Activated CD4-positive, alpha-beta T cell treated with anti-CD3 and anti-CD28 coated beads, Interleukin-2, amount 50 U/mL, for 48 hours (primary cell): ENCODE measurements at places on chromosomes 16 and 17.

DNA sequence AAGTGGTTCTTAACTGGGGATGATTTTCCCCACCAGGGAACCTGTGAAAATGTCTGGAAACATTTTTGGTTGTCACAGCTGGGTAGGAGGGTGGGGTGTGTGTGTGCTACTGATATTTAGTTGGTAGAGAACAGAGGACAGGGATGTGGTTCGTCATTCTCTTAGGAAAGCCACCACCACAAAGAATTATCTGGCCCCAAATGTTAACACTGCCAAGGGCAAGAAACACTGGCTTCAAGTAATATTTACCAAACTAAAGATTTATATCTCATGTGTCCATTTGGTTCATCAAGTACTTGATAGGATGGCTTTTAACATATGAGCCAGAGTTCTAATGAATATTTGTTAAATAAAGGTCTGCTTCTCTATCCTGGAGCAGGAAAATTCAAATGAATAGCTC is 19.5 kb downstream of the MPHOSPH6 start:
- no peak for DNase-seq

- DNase-seq = no peak
Measured at GRCh38 chr16:55915096-55915827, 40.1 kb upstream of the CES5A start.

DNA sequence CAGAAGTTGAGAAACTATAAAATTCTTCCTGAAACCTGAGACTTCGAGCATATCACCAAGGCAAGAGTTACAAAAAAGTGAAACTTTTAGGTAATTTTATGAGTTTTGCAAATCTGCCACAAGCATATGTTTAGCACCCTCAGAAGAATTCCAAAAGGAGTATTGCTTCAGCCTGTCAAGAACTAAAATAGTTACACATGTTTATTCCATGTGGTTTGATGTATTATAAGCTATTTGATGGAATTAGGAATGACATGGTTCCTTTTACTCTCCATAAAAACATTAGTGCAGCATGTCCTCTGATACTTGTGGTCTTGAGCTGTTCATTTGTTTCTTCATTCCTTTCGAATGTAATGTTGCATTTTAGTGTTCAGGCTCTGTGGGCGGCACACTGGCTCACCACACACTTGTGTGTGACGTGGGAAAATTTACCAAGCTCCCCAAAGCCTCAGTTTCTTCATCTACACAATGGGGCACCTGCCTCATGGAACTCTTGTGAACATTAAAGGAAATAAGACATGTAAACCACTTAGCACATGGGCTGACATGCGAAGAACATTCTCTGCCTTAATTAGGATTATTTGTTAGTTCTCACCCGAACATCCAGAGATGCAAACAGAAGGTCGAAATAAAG is 204.2 kb upstream of the FOXF1 start:
- DNase-seq = no peak

DNA sequence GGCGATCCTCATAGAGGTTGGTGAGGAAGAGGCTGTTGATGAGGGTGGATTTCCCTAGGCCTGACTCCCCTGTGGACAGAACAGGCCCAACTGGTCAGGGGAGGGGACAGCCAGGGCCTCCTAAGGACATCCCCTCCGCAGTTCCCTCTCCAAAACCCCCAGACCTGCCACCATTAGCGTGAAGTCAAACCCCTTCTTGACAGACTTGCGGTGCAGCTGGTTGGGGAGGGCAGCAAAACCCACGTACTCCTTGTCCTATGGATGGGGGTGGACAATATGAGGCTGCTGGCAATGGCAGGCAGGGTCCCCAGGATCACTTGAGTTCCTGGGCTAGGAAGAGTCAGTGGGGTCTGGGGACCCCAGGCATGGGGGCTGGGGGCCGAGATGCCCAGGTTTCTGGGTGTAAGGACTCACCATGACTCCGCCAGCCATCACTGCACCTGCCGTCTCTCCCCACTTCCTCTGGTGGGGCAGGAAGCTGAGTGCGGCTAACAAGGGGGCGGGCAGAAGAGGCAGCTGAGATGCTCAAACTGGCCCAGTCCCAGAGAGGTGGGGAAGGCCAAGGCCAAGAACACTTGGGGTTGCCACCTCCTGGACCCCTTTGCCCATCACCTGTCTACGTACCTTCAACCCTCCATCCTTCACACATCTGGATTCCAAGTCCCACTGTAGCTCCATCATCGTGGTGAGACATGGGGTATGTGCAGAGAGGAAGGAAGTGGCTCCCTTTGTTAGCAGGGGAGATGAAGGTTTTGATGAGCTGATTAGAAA is at the start of gene SEPTIN1:
SEPTIN1 (minus strand) TSS at position 451 of the 771 bp plus-strand sequence; CDS start at position 432, 19 bp downstream.
- DNase-seq = peak; percentile 81

DNA sequence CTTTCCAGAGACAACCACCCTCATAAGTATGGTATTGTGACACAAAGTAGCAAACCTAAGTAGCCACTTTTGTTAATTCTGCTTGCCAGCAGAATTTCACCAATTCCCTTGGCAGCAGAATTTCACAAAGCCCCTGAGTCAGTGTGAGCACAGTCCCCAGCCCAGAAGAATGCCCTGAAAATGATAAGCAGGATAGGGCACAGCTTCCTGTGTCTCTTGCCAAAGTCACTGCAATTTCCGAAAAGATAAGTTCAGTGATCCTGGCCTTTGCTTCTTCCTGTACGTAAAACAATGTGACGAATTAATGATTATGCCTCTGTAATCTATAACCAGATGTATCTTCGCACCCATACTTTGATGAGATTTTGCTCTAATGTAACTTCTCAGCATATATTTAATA is 16.0 kb upstream of the WIPF2 start:
- DNase-seq = no peak

GRCh38 chr16:4968879-4969483 is 10.9 kb downstream of the SEC14L5 start:
- DNase-seq = no peak

GRCh38 chr16:10297341-10298006 is 88.4 kb upstream of the ATF7IP2 start:
- DNase-seq = no peak

DNA sequence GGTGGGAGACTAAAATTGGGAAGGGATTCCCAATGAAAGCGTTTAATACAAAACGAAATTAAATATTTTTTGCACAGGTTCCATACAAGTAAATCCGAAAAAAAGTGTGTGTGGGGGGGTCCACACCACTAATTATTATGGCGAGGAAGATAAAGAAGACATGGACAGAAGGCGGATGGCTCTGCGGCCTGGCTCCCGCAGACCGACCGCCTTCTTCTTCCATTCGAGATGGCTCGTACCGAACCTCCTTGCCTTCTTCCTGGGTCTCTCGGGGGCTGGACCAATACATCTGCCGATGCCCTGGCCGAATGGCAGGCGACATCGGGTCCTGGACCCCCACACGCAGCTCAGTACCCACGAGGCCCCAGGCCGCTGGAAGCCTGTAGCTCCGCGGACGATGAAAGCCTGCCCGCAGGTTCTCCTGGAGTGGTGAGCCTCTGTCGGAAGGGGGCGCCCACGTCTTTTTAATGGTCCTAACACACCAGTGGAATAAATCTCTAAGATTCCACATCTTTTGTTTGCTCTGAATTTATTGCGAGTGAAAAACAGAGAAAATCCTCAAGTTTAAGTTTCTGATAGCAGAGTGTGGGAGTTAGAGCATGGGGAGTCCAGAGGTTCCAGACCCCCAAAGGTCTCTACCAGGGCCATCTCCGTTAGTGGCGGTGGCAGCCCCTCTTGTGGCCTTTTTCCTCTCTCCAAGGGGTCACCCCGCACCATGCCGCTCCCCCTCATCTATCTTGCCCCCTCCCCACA is 1.4 kb downstream of the PRAC2 start:
- DNase-seq = peak; percentile 90

DNA sequence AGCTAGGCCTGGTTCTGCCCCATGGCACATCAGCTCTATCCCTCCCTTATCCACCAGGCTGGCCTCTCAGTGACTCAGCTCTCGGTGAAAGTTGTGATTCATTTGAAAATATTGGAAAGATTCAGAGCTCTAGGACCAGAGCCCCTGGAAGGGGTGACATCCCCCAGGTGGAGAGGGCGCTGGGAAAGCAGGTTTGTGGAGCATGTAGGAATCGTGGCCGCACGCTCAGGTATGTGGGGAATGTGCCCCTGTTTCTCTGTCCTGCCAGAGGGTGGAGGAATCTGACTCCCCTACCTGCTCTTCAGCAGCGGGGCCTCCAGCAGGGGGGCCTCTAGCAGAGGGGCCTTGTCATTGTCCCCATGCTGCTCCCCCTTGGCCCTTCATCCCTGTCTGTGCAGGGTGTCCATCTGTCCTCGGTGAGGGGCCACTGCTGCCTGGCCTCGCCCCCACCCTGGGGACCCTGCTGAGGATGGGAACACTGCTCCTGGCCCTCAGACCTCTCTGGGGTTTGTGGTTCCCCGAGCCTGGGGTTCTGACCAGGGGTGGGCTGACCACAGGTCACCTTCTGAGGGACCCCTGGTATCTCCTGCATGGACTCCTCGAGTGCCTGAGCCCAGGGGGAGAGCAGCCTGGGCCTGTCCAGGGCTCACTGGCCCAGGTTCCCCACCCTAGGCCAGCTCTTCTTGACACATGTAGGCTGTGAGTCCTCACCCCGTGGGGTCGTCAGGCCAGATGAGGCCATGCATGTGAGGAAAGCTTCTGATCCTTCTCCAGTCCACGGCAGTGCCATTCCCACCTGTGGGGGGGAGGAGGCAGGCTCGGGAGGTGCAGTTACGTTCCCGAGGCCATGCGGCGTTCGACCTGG is 47.5 kb downstream of the NT5M start:
- no peak for DNase-seq

DNA sequence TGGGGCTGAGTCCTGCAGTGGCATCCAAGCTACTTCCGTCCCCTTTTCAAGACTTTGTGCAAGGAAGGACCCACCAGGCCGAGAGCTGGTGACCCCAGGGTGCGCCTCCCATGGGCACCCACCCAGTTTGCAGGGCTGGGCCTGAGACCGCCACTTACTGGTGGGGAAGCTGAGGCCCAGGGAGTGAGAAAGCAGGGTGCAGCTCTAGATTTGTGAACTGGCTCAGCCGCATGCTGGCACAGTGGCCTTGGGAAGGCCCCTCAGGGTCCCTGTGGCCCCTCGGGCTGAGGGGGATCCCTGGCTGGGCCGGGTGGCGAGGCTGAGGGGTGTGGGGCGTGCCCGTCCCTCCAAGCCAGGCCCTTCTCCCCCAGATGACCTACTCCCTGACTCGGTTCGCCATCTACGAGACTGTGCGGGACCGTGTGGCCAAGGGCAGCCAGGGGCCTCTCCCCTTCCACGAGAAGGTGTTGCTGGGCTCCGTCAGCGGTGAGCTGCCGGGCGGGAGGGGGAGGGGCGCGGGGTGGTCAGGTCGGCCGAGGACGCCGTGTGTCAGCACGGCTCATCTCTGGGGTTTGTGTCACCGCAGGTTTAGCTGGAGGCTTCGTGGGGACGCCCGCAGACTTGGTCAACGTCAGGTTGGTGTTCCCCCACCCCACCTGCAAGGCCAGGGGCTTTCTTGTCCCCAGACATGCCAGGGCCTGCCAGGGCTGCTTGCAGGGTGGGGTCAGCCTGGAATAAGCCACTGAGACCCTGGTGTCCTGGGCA is 3.2 kb downstream of the SLC25A10 start:
- DNase-seq = no peak

DNA sequence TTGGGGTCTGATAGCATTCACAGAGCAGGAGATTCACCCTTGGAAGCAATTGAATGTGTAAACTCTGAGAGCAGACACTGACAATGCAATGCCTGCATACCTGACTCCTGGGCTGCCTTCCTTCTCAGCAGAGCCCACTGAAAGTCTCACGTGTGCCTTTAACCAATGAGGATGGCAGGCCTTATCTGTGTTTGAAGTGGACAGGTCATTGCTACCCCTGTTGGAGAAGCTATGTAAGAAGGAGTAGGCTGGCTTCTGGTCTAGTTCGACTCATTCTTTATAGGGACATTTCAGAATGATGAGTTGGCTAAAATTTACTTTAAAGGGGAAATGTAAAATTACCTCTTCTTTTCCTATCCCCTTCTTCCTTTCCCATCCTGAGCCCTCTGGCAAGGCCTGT is 446.3 kb downstream of the SLC39A11 start:
- no peak for DNase-seq

DNA sequence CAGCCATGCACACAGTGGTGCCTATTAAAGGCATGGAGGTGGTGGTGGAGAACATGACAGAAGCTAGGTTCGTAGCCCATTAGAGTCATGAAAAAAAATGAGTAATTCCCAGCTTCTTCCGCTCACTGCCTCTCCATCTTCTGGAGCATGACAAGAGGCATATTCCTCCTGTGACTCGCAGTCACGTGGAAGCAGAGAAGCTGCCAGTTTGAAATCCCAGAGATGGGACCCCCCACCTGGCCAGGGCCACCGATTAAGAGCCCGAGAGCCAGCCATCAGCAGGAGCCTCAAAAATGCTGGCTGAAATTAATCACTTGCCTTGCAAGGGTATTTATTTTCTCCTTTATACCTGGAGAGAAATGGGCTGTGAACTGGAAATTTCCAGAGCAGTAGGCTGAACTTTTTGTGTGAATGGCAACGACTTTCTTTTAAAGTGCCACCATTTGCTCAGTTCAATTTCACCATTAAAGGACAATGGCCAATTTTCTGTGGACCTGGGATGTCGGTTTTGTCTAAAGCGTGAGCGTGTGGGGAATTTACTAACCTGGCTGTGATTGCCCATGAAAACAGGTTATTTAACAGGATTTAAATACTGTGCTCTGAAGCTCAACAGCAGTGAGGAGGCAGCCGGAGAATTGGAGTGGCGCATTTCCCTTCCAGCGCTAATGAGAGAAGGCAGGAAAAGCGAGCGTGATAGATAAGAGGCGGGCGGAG is 189.7 kb upstream of the SDK2 start:
- DNase-seq = no peak

- no peak for DNase-seq
Measured at GRCh38 chr16:27582883-27583282, 32.9 kb downstream of the KATNIP start.

GRCh38 chr17:47872651-47873161 is 21.7 kb upstream of the SP6 start:
- no peak for DNase-seq

DNA sequence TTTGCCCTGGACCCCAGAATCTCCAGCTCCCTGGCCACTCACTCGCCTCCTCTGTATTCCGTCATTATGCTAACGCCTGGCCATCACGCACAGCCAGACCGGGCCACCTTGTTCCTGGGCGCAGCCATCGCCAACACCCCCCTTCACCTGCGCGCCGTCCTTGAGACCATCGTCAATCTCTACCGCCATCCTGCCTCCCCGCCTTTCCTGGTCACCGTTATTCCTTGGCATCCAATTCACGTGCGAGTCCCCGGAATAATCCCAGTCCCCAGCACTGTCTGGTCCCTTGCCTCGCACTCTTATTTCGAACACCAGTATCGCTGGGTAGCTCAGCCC is 541 bp downstream of the VKORC1 start:
- DNase-seq = no peak

- peak; percentile 43 for DNase-seq
Measured at GRCh38 chr17:10729334-10730193, at the start of gene TMEM220. Gene TMEM220, minus strand, starts transcription at chr17:10730023. Its CDS starts 172 bp downstream, at chr17:10729851.
